Cerebellum (tissue), 4 donors: ENCODE measurements at places on chromosomes 4 and X. TPM values are rescaled to one million over a fixed set of nuclear protein-coding genes. Genes with fewer than 3 reads are reported as not detected.

DNA sequence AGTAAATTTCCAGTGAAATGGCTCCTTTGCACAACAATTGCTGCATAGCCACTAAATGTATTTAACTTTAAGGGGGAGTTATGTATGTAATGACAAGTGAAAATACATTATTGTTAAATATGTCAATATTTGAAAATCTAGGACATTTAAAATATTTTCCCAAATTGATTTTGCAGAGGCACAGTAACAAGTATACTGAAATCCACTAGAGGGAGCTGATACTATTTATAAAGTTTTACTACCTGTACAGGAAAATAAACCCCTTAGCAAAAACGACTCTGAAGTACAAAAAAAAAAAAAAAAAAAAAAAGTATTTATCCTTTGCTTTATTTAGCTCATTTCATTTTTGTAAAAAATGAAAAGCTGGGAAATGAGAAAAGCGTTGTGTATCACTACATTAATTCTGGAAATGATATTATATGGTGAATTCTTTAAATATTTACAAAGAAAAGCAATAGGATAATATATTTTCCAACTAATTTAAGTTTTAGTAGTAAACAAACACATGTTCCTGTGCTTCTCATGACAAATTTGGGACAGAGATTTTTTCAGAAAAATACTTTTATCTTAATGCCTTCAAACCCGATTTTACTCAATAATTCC, 727.7 kb downstream of the DMD start:
- DNase-seq, result no peak

GRCh38 chr4:30835044-30835443, 114.9 kb downstream of the PCDH7 start:
- no peak for DNase-seq

- no peak for DNase-seq
Observed at GRCh38 chr4:182593402-182593801, 323.8 kb downstream of the DCTD start.

DNA sequence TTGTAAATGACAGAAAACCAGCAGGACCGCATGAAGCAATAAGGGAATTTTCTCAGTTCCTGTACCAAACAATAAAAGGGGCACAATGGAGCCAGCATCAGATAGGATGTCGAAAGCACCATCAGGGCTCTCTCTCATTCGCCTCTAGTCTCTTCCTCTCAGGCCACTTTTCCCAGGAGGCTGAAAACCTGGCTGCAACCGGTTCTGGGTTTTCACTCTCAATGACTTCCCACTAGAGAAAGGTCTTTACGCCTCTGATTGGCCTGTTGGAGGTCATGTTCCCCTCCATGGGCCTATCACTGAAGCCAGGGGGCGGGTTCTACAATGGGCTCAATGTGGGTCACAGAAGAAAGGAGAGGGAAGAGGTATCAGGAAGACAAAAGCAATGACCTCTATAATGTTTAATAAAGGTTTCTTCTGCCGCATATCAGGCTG, 29.3 kb downstream of the ZNF827 start:
- peak; percentile 32 for DNase-seq

- no peak for DNase-seq
Observed at GRCh38 chr4:143406523-143406922, 69.8 kb downstream of the GAB1 start.

GRCh38 chrX:21384178-21384577, 10.0 kb downstream of the CNKSR2 start:
- no peak for DNase-seq

- DNase-seq, result no peak
Observed at GRCh38 chrX:135596495-135596894, 76.0 kb downstream of the INTS6L start.

GRCh38 chr4:18262832-18263231, 241.3 kb upstream of the LCORL start:
- no peak for DNase-seq

DNA sequence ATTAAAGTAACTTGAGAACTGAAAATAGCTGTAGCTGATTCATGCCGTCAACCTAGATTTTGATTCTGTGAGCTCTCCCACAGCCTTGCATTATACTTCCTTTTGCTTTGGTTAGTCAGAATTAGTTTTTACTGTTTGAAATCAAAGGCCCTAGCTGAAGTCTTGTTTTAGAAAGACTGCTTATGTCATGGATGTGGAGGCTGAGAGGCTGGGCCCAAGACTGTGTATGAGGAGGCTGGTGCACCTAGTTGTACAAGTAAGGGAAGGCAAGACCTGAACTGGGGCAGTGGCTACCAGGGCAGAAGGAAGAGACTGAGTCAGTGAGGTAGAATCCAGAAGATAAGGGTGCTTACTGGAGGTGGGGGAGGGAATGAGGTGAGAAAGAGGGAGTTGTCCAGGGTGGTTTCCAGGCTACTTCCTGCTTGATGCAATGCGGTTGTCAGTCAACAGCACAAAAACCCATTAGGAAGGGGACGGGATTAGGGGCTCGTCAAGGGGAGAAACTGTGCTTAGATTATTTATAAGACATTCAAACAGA, 76.2 kb upstream of the PAGE3 start:
- no peak for DNase-seq

DNA sequence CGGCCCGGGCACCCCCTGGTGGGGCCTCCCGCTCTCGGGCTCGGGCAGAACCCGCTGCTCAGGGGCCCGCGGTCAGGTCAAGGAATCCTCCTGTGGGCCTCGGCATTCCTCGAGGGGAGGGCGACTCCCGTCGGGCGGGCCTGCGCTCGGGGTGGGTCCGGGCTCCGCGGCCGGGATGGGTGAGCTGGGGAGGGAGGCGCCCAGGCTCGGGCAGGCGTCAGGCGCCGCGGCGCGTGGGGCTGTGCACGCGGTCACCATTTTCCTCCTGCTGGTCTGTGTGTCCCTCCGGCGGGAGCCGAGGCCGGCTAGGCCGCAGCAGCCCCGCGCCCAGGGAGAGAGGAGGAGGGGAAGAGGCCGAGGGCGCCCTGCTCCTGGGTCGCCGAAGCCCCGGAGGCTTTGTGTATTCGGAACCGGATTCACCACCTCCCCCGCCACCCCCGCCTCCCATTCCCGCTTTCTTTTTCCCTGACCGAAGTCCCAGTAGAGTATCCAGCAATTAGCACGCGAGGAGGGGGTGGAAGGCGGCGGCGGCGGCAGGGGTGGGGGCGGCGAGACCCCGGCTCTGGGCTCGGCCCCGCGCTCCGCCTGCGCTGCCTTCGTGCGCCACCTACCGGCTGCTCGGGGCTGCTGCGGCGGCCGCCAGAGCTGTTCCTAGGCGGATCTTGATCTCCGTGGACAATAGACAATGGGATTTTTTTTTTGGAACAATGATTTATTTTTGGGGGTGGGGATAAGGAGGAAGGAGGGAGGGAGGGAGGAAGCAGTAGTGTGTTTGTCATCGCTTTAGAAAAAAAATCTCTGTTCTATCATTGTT, 99.0 kb upstream of the MAML3 start:
- DNase-seq, result peak; percentile 87

GRCh38 chrX:39609941-39610340, 487.8 kb downstream of the BCOR start:
- DNase-seq, result no peak

DNA sequence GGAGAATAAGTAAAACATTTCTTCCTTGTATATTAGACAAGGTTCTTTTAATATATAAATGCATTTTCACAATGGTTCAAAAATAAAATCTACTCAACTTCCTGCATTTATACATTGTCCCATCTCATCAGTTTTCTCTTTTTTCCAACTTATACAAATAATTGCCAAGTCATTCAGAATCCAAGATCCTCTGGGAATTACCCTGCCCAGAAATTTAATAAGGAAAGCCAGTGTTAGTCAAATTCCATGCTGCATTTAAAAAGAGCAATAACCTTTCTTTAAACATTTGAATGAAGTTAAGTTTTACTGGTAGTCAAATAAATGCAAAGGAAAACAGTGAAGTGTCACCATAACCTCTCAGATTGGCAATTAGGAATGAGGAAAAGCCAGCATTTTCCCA, 357.9 kb downstream of the PPP3CA start:
- no peak for DNase-seq

GRCh38 chr4:69154021-69154420, 57.7 kb downstream of the UGT2B7 start:
- no peak for DNase-seq

- no peak for DNase-seq
Observed at GRCh38 chrX:41449131-41449530, 2.0 kb downstream of the NYX start.

GRCh38 chrX:13256603-13257002, 63.2 kb downstream of the ATXN3L start:
- no peak for DNase-seq

DNA sequence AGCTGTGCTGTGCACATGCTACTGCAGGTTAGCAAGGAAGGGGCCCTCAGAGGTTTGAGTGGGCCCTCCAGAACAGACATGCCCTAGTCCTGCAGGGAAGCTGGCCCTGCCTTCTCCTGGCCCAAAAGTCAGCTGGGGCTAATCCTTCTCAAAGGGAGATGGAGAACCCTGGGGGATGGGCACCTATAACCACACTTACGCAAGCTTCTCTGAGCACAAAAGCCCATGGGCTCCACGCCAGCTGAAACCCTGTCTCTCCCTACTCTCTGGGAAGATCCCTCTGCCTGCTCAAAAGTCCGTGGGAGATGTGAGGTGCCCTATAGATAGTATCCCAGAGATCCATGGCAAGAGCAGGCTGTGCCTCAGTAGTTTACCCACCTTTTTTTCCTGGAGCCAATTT, 58.9 kb upstream of the DKK2 start:
- no peak for DNase-seq

- no peak for DNase-seq
Observed at GRCh38 chrX:36575670-36576069, 432.5 kb upstream of the FAM47C start.

- DNase-seq, result no peak
Observed at GRCh38 chr4:152996672-152997071, 60.5 kb downstream of the FHDC1 start.

- no peak for DNase-seq
Observed at GRCh38 chr4:666822-667544, 7.1 kb downstream of the ATP5ME start.

Gene PAGE5
- total RNA-seq, result not detected

Gene DCLK2
- total RNA-seq, result 145 TPM

Gene CCDC149
- total RNA-seq, result 15.1 TPM

Gene SOWAHB
- 2.5 TPM for total RNA-seq

Gene MAGT1
- 33.6 TPM for total RNA-seq

Gene NSG1
- total RNA-seq, result 223 TPM

Gene TLR8
- 0.27 TPM for total RNA-seq

Gene PDZD4
- total RNA-seq, result 89.6 TPM

Gene ARSD
- 22.0 TPM for total RNA-seq

Gene N4BP2
- total RNA-seq, result 55.8 TPM

Gene VSIG4
- 16.9 TPM for total RNA-seq

Gene TEX13D
- not detected for total RNA-seq
